ENCODE measurements at places on chromosomes 5 and 9. TPM values are rescaled to one million over a fixed set of nuclear protein-coding genes. Genes with fewer than 3 reads are reported as not detected.

GRCh38 chr5:14850419-14851049 lies 21.0 kb downstream of the ANKH start:
- no peak for DNase-seq
- H3K27me3 ChIP-seq = no peaks in the 10 kb centered on the region
- no peak overlapping the region for H3K27ac ChIP-seq
- H3K36me3 ChIP-seq = no peaks in the 10 kb centered on the region
- no peaks in the 10 kb centered on the region for H3K4me1 ChIP-seq

GRCh38 chr5:919356-920000 lies 26.8 kb downstream of the TRIP13 start:
- no peaks in the 10 kb centered on the region for H3K36me3 ChIP-seq
- no peaks in the 10 kb centered on the region for H3K27me3 ChIP-seq
- H3K27ac ChIP-seq = no peak overlapping the region
- no peak for DNase-seq
- no peak overlapping the region for H3K4me3 ChIP-seq

DNA sequence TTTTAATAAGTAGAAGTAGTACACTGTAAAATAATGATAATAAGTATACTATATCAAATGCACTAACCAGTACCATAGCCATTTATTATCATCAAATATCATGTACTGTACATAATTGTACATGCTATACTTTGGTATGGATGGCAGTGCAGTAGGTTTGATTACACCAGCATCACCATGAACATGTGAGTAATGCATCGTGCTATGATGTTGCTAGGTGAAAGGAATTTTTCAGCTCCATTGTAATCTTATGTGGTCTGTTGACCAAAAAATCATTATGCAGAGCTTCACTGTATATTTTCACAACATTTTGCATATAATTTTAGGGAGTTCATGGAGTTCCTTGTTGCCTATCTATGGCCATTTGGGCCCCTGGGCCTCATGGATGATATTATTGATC lies 72.2 kb upstream of the HMHB1 start:
- H3K36me3 ChIP-seq = no peaks in the 10 kb centered on the region
- no peak for DNase-seq
- H3K4me3 ChIP-seq = no peak overlapping the region
- no peaks in the 10 kb centered on the region for H3K4me1 ChIP-seq
- H3K27me3 ChIP-seq = no peaks in the 10 kb centered on the region

GRCh38 chr5:73654819-73655318 lies 28.9 kb downstream of the ARHGEF28 start:
- H3K4me3 ChIP-seq = no peak overlapping the region
- no peak for DNase-seq
- no peak overlapping the region for H3K27ac ChIP-seq
- no peaks in the 10 kb centered on the region for H3K36me3 ChIP-seq
- H3K27me3 ChIP-seq = no peaks in the 10 kb centered on the region

Gene CDC20B
- total RNA-seq = not detected

Gene LCN9
- not detected for total RNA-seq

Gene UGCG
- 23.6 TPM for total RNA-seq
